ENCODE measurements at places on chromosomes 3 and 15.
A peak's percentile ranks its signal among the peaks of the same experiment; 100 is the strongest.

DNA sequence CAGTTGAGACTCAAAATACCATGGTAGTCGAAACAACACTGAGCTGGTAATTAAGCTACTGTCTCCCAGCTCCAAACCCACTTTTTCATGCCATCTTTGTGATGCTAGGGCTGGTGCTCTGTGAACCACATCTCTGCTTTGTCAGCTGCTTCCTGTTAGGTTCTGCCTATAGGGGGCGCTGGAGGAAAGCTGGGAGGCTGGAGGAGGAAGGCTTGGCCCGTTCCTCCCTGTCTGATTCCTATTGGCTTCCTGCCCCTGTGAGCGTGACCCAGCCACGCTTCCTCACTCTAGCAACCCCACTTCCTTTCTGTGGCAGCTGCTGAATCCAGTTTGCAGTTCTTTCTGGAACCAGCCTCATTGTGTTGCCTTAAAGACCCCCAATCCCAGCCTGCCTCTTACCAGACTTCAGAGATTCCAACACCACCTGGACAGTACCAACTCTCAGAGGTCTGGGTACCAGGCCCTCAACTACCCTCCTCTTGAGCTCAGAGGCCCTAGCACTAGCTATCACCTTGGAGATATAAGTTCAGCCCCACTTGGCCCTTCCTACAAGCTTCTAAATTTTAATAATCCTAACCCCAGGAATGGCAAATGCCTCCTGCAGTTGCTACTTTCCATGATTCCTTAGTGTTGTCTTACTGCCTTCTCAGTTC, 120.9 kb downstream of the ERC2 start:
- DNase-seq = peak; percentile 1

DNA sequence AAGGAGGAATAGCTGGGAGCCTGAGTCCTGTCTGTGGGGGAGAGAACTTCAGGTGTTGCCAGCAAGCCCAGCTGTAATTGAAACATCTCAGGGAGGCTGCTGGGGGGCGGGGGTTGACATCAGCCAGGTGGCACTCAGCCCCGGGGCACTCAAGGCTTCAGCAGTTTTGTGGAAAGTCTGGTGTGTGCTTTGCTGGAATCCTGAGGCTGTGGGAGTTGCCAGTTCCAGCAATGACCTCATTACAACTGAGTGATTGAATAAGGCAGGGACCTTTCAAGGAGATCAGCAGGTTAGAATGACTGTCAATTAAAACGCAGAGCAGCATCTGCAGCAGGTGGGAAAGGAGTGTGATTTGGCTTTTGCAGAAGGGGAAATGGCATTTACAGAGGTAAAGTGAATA, 75.7 kb downstream of the FAM43A start:
- DNase-seq = no peak

GRCh38 chr15:92989470-92989869, 89.3 kb downstream of the CHD2 start:
- DNase-seq = no peak

DNA sequence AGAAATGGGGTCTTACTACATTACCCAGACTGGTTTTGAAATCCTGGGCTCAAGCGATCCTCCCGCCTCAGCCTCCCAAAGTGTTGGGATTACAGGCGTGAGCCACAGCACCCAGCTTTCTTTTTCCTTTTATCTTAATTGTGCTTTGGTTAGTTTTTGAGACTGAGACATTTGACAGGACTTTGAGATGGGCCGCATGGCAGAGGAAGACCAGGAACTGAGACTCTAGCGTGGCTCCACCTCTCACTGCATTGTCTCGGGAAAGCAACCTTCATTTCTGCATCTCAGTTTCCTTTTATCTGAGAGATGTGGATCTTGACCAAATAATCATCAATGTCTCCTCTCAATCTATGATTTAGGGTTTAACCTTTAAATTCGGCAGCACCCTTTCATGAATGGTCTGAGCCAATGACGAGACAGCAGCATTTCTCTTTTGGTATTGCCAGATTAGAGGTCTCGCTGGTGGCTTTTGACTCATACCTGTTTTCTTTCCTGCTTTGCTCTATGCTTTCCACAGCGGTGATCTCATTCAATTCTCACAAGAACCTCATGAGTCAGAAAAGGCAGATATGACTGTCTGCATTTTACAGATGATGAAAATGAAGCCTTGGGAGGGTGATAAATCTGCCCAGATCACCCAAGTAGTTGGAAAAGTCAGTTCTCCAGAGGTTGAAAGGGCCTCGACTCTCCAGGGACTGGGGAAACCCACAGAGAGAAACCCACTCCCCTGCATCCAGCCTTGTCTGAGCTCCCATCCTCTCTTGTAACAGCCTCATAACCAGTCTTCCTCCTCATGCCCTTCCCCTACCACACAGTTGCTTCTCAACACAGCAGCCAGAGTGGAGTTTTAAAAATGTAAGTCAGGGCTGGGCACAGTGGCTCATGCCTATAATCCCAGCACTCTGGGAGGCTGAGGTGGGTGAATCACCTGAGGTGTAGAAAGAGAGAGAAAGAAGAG, 84.8 kb upstream of the FOXB1 start:
- peak; percentile 31 for DNase-seq

DNA sequence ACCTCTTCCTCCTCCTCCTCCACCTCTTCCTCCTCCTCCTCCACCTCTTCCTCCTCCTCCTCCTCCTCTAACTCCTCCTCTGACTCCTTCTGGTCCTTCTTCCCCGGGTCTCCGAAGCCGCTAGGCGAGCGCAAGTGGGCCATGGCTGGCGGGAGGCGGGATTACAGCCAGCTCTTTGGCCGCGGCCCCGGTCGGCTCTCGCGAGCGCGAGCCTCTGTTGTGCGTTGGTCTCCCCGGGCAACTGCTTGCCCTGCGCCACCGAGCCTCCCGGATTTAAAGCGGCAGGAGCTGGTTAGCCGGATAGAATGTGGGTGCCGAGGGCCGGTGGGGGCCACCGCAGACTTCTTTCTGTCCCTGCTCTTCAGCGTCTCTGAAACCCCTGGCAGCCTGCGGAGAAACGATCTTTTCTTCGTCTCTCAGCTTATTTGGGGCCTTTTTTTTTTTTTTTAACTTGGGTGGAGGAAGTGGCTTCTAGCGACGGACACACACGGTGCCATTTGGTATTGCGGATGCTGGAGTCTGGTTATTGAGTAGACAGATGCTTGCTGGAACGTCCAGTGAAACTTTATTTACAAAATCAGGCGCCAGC, at the start of gene ERICH6:
ERICH6 (minus strand) TSS at position 165 of the 589 bp plus-strand sequence; CDS start at position 143, 22 bp downstream.
- DNase-seq = peak; percentile 72

- DNase-seq = no peak
Measured at GRCh38 chr3:47910233-47910632, 106.0 kb downstream of the MAP4 start.

- no peak for DNase-seq
Measured at GRCh38 chr3:119639494-119640350, 20.7 kb downstream of the POPDC2 start.

- DNase-seq = no peak
Measured at GRCh38 chr15:90819850-90820249, 48.5 kb upstream of the FURIN start.

GRCh38 chr3:58307639-58308215, 1.4 kb downstream of the HTD2 start:
- DNase-seq = no peak

GRCh38 chr3:169241630-169241990, 421.9 kb downstream of the MECOM start:
- DNase-seq = no peak

DNA sequence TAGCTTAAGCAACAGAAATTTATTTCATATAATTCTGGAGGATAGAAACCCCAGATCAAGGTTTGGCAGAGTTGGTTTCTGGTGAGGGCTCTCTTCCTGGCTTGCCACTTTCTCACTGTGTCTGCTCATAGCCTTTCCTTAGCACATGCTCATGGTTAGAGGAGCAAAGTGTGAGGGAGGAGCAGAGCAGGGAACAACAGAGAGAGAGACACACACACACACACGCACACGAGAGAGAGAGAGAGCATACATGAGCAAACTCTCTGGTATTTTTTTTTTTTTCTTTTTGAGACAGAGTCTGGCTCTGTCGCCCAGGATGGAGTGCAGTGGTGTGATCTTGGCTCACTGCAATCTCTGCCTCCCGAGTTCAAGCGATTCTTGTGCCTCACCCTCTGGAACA, 36.8 kb upstream of the ZDHHC23 start:
- no peak for DNase-seq

GRCh38 chr3:155870945-155871745, 695 bp downstream of the GMPS start:
- DNase-seq = peak; percentile 9

DNA sequence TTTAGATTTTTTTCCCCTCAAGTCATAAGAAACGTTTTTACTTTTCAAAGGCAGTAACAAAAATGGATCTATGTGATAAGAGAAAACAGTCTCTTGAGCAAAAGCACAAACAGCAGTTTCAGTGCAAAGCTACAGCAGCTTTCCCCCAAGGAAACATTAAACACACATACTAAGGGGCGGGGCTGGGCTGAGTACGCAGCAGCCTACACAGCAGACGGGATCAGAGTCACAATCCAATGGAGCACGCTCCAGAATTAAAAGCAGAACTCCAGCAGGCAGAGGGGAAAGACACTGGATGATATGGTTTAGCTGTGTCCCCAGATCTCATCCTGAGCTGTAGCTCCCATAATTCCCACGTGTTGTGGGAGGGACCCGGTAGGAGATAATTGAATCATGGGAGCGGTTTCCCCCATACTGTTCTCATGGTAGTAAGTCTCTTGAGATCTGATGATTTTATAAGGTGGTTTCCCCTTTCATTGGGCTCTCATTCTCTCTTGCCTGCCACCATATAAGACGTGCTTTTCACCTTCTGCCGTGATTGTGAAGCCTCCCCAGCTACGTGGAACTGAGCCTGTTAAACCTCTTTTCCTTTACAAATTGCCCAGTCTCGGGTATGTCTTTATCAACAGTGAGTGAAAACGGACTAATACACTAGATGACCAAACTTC, 116.2 kb upstream of the SLCO3A1 start:
- DNase-seq = no peak

- DNase-seq = no peak
Measured at GRCh38 chr3:38349684-38350359, 3.2 kb downstream of the XYLB start.

DNA sequence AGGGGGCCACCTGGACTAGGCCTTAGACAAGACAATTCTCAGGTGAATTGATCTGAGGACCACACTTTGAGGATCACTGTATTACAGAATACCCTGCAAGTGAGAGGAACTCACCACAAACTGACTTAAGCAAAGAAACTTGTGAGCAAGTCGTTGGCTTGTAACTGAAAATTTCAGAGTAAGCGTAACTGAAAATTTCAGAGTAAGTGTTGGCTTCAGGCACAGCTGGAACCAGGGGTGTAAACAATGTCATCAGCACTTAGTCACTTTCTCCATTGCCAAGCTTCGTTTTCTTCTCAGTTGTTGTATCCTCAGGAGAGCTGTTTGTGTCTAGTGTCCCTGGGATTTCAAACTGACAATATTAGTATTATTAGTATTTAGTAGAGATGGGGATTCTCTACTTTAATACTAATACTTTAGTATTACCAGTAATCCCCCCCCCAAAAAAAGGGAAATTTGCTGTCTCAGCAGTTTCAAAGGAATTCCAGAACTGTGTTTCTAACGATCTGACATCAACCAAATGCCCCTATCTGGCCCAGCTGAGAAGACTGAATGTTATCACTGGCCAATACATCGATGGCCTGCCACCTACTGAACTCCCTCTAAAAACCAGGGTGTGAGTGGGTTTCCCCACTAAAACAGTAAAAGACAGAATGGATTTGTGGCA, 474.4 kb downstream of the NTRK3 start:
- no peak for DNase-seq

DNA sequence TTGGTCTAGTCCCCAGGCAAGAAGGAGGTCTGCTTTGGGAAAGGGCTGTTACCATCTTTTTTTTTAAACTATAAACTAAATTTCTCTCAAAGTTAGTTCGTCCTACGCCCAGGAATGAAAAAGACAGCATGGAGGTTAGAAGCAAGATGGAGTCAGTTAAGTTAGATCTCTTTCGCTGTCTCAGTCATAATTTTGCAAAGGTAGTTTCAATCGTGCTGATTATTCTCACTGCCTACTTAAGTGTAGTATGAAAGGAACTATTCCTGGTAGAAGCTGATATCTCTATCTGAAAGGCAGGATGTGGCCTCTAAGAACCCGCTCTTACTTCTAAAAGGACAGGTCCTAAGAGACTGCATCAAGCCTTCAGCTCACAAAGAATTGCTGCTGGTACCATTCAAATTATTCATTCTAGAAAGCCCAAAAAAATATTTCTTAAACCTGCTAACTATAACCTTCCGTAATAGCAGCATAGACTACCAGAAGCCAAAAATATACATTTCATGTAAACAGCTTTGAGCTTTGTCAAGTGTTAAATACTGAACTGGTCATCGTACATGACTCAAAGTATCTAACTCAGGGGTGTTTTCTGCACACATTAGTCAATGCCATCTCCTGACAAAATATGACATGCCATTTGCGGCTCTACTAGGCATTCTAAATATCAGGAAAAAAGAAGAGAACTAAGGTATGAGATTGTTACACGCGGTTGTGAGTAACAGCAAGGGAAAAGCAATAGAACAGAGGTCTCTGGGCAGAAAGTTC, 96.0 kb upstream of the CCDC80 start:
- no peak for DNase-seq

- no peak for DNase-seq
Measured at GRCh38 chr3:150414258-150414657, 6.2 kb downstream of the TSC22D2 start.

- no peak for DNase-seq
Measured at GRCh38 chr15:67108122-67108961, 42.9 kb downstream of the SMAD3 start.
